ENCODE measurements at places on chromosomes 5 and 9.
A peak's percentile ranks its signal among the peaks of the same experiment; 100 is the strongest.

DNA sequence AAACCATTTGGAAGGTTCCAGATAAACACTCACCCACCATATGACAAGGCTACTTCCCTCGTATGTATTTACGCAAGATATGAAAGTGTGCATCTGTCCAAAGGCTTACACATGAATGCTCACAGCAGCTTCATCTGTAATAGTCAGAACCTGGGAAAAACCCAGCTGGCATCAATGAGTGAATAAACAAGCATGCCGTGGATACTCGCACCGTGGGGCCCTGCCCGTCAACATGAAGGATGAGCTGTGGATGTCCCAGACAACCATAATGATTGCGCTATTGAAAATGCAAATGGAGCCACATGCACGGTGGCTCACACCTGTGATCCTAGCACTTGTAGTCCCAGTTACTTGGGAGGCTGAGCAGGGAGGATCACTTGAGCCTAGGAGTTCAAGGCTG lies 60.6 kb upstream of the FCN1 start:
- DNase-seq: no peak

- no peak for DNase-seq
Measured at GRCh38 chr5:35794684-35795375, 61.9 kb upstream of the IL7R start.

DNA sequence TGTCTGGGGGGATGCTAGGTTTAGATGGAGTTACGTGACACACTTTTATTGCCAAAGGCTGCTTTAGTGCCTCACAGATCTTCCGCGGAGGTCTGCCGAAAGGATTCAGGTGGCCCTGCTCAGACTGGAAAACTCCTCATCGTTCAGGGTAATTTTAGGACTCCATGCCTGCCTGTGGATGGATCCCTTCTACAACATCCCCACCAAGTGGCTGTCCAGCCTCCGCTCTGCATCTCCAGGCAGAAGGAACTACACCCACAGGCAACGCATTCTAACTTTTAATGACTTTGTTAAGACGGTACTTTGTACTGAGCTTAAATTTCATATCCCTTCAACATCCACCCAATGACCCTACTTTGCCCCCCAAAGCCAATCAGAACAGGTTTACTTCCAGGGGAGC lies 29.4 kb downstream of the ATPSCKMT start:
- no peak for DNase-seq

DNA sequence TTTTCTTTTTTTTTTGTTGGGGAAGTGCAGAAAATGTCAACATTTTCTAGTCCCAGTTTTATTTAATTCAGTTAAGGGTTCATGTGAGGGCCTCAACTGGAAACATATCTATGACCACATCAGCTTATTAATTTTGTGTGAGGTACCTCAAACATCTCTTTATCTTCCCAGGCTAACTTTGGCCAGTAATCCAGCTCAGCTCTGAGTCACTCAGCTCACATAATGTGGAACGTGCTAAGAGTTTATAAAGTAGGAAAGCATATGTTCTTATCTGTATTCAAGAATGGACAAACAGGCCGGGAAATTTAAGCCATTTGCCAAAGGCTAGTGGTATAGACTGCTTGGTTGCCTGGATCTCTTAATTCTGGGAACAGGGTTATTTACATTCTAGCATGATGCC lies 118.4 kb downstream of the INSYN2B start:
- no peak for DNase-seq

DNA sequence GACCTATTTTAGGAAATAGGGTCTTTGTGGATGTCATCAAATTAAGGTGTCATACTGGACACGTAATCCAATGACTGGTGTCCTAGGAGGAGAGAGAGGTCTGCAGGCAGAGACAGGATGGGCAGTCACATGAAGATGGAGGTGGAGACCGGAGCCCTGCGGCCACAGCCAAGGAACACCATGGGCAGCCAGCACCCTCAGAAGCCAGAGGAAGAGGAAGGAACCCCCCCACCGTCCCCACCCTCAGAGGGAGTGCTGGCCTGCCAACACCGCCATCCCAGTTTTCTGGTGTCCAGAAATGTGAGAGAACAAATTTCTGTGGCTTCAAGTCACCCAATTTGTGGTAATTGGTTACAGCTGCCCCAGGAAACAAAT lies 88.3 kb downstream of the NSUN2 start:
- DNase-seq: no peak

GRCh38 chr9:90996154-90997065 lies 194.8 kb downstream of the SYK start:
- no peak for DNase-seq

DNA sequence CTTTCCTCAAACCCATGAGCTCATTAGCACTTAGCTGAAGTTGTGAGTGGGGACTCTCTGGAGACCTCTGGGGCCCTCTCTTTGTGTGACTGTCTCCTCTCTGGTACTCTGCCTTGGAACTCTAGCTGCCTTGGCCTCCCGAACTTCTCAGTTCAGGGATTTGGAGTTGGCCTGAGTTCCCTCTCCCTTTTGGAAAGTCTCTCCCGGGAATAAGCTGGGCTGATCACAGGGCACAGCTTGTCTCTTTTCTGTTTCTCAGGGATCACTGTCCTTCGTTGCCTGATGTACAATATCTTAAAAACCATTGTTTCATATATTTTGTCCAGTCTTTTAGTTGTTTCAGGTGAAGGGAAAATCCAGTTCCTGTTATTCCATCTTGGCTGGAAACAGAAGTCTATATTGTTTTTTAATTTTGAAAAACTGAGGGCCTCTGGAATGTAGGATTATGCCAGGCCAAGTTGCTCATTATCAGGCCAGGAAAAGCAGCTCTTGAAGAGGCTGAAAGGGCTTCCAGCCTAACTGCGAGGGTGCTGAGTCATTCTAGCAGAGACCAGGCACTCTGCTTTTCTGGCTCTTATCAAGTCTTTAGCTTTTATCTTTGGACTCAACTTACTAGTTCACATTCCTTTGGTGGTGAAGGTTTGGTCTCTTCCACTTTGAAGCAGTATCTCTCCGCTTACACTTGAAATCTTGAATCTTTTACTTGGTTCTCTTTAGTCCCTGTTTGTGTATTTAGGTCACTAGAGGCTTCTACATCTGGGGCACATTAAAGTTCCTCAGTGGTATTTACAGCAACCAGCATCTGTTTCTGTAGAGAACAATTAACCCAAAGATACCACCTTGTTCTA lies 8.4 kb upstream of the RGS3 start:
- DNase-seq: no peak

DNA sequence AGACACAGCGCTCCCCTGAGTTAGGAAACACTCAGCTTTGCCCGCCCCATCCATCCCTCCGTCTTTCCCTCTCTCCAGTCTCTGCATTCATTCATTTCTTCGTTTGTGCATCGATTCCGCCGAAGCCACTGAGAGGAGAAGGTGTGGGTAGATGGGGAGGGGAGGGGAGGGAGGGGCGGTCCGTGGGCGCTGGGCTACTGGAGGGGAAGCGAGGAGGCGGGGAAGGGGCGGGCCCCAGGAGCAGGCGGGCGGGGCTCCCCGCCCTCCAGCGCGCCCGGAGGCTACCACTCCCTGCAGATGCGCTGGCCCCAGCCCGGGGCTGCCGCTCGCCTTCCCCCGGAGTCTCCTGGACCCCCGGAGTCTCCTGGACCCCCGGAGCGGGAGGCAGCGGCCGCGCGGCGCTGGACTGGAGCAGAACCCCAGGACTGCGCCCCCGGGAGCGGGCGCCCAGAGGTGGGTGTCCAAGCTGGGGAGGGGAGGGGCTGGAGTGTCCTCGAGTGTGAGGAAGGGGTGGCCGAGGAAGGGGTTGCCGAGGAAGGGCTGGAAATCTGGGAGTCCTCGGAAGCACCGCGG lies 159.5 kb downstream of the C9orf152 start:
- DNase-seq: peak; percentile 67

GRCh38 chr9:73024601-73025034 lies 71.8 kb upstream of the ALDH1A1 start:
- no peak for DNase-seq

DNA sequence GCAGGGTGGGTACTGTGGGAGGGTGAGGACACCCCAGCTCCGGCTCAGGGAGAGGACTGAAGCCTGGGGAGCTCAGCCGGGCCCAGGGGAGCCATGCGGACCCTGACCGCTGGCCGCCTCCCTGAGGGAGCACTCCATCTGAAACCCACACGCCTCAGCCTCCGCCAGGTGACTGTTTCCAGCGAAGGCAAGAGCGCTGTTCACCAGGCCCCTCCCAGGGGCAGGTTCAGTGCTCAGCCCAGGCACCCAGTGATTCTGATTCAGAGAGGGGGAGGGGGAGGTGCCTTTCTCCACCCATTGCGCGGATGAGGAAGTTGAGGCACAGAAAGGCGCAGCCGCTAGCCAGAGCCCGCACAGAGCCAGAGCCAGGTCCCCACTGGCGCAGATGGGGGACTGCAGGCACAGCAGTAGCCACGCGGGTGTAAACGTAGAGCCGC lies 27.0 kb downstream of the ADGRD2 start:
- no peak for DNase-seq

- no peak for DNase-seq
Measured at GRCh38 chr9:22216730-22217172, 207.6 kb upstream of the CDKN2B start.

- DNase-seq: no peak
Measured at GRCh38 chr9:69385581-69386033, 60.6 kb downstream of the ENTREP1 start.

GRCh38 chr9:121233906-121234831 lies 32.5 kb upstream of the RAB14 start:
- no peak for DNase-seq

DNA sequence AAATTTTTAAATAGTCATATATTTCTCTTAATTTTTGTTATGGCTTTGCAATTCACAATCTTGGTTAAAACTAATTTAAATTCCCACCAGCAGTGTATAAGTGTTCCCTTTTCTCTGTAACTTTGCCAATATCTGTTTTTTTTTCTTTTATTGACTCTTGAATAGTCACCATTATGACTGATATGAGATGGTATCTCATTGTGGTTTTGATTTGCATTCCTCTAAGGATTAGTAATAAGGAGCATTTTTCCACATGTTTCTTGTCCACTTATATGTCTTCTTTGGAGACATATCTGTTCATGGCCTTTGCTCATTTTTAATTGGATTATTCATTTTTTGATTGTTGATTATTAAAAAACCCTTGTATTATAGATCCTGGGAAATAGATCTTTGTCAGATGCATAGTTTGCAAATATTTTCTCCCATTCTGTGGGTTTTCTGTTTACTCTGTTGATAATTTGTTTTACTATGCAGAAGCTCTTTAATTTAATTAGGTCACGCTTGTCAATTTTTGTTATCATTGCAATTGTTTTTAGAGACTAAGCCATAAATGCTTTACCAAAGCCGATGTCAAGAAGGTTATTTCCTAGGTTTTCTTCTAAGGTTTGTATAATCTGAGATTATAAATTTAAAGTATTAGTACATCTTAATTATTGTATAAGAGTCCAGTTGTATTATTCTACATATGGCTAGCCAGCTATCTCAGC lies 610.9 kb downstream of the CHSY3 start:
- DNase-seq: no peak

DNA sequence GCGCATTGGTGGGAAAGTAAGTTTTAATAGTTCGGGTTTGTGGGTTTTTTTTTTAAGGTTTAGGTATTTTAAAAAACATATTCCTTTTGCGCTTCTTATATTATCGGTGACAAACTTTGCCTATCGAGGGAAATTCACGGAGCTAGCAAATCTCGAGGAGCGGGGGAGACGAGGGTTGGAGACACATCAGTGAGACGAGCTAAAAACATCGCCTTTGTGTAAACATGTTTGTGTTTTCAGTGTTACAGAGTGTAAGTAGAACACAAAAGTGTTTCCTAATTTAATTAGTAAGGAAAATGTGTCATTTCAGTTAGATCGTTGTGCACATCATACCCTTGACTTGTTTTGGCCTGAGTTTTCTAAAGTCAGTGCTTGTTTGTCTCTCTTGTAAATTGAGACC lies 945 bp downstream of the BTF3 start:
- DNase-seq: no peak

GRCh38 chr9:34573599-34574325 lies 15.8 kb downstream of the CNTFR start:
- DNase-seq: no peak

- DNase-seq: no peak
Measured at GRCh38 chr9:92253656-92254055, 39.8 kb downstream of the IARS1 start.

DNA sequence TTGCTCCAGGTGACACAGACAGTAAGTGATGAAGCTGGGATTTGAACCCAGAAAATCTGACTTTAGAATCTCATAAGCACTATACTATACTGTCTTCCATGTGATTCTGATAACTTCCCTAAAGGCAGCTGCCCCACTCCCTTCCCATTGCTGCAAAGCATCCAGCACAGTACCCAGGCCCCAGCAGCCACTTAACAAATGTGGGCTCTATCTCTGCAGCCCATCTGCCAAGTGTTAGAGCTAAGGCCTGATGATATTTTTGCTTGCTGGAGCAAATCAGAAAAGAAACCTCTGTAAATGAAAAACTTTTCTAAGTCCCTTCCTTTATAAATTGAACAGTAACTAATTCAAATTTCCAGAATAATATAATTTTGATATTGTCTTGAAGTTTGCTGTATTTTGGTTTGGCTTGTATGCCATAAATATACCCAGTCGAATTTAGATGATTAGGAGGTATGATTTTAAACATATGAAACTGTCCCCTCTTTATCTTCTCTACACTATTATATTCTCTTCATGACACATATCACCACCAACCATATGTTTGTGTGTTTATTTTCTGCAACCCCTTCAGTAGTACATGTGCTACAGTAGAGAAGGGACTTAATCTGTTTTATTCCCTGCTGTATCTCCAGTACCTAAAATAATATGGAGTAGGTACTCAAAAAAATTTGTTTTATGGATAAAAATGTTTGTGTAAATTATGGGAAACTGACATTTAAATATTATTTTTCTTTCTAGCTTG lies 63.8 kb downstream of the SMIM15 start:
- DNase-seq: no peak

GRCh38 chr5:96407436-96407835 lies 25.6 kb downstream of the PCSK1 start:
- no peak for DNase-seq

- no peak for DNase-seq
Measured at GRCh38 chr9:120390637-120391190, 189.3 kb downstream of the CDK5RAP2 start.

- DNase-seq: no peak
Measured at GRCh38 chr5:103414604-103415003, 148.0 kb downstream of the NUDT12 start.

DNA sequence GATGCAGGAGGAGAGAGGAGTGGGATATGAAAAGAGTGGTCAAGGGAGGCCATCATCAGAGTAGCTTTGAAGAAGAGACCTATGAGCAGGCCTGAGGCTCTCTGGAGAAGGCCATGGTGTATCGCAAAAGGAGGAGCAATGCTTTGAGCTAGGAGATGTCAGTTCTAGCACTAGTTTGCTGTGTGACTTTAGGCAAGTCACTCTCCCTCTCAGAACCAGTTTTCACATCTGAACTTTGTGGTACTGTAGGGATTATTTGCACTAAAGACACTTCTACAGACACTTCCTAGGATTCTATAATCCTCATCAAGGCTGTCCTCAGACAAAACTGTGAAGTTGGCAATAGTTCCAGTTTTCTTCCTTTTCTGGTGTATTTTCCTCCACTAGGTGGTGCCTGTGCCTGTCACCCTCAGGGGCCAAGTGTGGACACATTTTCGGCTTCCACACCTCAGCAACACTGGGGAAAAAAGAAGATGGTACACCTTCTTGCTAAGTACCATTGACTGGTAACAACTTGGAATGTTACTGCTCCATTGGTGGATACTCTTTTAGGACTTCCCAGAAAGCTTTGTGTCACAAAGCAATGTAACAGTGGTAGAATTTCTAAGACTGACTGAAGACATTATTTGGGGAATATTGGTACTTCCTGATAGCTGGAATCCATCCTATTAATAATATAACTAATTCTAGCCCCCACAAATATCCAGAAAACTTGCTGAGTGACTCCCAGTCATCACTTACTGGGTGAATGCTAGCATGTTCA lies 9.9 kb downstream of the PAPPA start:
- no peak for DNase-seq

GRCh38 chr9:136326061-136326760 lies 1.1 kb upstream of the GPSM1 start:
- DNase-seq: no peak

Data from T-cell (primary cell).